ENCODE measurements at places on chromosomes 3 and 15.

DNA sequence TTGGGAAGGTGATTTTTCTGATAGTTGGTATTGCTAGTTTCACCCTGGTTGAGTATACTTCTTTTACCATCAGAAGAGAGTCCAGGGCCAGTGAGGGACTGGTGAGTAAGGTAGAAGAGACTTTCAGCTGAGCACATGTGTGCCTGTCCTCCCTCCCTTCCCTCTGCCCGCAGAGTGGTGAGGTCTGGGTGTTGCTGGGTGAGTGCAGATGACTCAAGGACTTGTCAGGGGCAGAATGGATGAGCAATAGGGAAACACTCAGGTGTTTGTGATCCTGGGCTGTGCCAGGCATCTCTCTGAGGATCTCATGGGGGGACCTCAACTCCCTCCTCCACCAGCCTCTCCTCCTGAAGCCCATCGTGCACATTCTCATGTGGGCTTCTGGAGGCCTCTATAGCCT is 76.0 kb upstream of the GSK3B start:
- no peak for DNase-seq

DNA sequence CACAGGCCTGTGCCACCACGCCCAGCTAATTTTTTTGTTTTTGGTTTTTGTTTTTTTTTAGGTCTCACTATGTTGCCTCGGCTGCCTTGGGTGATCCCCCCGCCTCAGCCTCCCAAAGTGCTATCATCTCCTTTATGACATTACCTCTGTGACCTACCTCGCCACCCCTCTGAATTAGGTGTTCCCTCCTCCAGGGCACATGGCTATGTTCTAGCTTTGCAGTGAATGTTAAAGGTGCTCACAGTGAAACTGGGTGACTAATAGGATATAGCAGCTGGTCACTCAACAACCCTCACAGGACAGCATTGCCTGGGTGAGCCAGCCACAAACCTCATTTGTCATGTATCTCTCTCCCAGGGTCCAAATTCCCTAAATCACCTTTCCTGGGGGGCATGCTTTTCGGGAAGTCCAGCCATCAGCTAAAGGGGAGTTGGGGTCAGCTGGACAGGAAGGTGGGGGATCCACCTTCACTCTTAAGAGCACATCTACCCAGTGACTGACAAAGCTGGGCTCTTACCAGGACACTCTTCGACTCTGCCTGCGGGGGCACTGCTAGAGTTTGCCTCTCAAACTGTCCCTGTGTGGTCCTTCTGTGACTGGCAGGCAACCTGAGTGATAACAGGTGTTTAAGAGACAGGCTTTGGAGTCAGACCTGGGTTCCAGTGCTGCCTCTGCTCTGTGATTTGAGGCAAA is 1.6 kb upstream of the TTLL3 start:
- no peak for DNase-seq

- DNase-seq = no peak
Observed at GRCh38 chr3:10192953-10193691, 28.4 kb downstream of the IRAK2 start.

GRCh38 chr15:95442107-95442719 is 888.3 kb upstream of the NR2F2 start:
- no peak for DNase-seq

DNA sequence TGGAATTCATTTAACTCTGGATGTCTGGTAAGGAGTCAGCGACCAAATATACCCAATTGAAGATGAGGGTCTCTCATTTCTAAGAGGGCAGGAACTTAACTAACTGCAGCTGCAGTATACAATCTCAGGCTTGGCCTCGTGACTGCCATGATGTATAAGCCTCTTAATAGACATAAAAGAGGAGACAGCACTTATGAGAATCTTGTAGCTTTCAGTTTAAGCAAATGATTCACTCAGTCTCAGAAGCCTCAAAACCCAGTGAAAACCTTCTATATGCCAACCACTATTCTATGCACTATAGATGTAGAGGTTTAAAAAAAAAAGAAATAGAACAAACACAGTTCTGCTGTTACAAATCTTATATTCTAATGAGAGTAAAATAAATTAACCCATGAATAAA is 513.9 kb downstream of the TBL1XR1 start:
- no peak for DNase-seq

- no peak for DNase-seq
Observed at GRCh38 chr15:74817370-74817737, 4.7 kb downstream of the LMAN1L start.

GRCh38 chr15:20645956-20646355 is 104.4 kb upstream of the GOLGA6L6 start:
- DNase-seq = no peak

DNA sequence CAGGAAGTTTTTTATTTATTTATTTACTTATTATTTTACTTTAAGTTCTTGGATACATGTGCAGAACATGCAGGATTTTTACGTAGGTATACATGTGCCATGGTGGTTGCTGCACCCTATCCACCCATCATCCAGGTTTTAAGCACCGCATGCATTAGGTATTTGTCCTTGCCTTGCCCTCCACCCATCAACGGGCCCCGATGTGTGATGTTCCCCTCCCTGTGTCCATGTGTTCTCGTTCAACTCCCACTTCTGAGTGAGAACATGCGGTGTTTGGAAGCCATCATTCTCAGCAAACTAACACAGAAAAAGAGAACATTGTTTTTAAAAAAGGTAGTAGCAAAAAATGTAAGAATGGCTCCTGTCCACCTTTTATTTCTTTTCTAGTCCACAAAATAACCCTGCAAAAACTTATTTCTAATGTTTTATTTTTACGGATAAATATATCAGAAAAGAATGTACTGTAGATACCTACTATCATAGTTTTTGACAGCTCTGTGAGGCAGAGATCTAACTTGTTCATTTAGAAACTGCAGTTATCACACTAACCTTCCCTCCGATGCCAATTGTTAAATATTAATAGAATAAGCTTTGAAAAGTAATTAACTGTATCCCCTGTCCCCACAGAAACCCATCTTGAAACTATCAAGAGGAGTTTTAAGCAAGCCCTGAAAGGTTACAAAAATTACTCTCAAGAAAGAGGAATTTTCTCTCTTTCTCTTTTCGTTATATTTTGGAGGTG is 189.2 kb downstream of the LPP start:
- no peak for DNase-seq

DNA sequence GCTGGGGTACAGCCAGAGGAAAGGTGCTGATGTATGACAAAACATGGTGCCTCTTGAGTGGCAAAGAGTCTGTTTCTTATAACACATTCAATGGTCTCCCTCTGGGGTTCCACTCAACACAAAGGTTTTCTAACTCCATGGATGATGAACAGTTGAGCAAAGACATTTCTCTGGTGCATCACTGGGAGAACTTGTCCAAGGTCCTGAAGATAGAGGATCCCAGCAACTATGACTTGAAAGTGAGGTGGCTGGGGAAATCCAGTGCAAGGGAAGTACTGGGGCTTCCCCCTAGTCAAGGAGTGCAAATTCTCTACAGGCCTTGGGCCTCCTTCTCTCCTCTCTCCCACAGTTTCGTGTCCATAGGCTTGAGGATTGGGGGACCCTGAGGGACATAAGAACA is 431.1 kb downstream of the WDR72 start:
- DNase-seq = no peak

- peak; percentile 94 for DNase-seq
Observed at GRCh38 chr15:70111203-70112073, 13.7 kb upstream of the TLE3 start.

DNA sequence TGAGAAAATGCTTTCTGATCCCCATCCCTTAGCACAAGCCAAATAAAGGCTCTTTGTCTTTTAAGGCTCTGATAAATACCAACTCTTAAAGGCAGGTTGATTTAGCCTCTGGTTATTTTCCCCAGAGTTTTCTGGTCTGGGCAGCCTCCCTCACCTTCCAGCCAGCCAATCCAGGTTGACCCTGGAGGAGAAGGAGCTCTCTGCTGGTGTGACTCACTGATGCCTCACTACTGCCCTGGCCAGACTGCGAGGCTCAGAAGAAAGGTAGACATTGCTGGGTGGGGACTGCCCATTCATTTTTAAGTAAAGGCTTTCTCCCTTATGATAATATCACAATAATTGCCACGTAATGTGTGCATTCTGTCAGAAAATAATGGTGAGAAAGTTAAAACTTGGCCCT is 37.1 kb downstream of the SLCO3A1 start:
- DNase-seq = no peak

DNA sequence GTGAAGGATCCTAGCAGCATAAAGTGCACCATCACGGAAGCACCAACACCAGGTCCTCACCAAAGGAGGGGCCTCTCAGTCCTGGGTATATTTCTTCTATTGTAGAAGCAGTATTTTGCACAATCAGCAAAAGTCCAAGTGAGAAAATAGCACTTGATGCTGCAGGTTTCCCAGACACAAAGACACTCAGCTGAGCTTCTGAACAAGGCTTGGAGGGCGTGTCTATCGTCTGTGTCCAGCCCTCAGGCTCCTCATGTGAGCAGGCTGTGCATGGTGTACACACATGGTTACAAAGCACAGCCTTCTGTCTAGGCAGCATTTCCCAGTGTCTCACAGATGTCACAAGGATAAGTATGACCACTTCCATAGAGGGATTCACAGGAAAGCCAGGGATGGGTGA is 98.3 kb upstream of the SPATA12 start:
- DNase-seq = no peak

- no peak for DNase-seq
Observed at GRCh38 chr3:128997486-128998133, 3.5 kb upstream of the EFCC1 start.

- no peak for DNase-seq
Observed at GRCh38 chr15:58427987-58428386, 3.8 kb upstream of the LIPC start.

GRCh38 chr3:113485161-113485609 is 29.8 kb downstream of the SPICE1 start:
- no peak for DNase-seq

- DNase-seq = no peak
Observed at GRCh38 chr15:58228718-58229117, 90.5 kb downstream of the AQP9 start.

DNA sequence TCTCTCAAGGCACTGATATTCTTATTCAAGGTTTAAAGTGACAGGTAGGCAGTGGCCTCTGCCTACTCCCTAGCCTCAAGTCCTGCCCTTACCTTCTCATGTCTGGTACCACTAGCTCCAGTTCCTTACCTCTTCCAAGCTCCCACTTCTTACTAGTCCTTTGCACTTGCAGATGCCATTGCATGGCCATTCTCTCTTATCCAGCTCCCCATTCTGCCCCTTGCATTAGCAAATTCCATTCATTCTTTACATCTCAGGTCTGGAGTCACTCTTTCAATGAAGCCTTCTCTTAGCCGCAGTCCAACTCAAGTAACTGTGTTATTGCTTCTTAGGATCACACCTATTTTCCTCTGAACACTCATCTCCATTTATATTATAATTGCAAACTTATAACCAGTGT is 807.1 kb downstream of the EDEM1 start:
- DNase-seq = no peak

DNA sequence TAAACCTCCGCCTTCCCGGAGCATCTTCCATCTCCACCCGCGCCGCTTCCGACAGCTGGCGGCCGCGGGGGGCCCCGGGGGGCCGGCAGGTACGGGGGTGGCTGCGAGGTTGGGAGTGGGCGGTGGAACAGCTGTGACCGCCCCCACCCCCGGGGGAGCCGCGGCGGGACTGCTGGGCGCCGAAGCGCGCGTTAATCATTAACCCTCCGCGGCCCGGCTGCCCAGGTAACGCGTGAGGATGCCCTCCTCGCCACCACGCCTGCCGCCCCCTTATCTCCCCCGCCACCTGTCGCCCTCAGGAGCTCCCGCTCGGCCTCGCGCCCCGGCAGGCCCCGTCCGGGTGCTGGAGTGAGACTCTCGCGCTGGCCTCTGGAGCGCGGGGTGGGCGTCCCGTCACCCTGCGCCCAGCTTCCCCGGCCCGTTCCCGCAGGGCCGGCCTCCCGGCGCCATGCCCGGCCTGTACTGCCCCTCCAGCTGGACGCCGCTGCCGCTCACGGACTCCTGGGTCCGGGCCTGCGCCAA is 757 bp downstream of the VWA5B2 start:
- no peak for DNase-seq

GRCh38 chr3:173588556-173588955 is 191.0 kb downstream of the NLGN1 start:
- no peak for DNase-seq

DNA sequence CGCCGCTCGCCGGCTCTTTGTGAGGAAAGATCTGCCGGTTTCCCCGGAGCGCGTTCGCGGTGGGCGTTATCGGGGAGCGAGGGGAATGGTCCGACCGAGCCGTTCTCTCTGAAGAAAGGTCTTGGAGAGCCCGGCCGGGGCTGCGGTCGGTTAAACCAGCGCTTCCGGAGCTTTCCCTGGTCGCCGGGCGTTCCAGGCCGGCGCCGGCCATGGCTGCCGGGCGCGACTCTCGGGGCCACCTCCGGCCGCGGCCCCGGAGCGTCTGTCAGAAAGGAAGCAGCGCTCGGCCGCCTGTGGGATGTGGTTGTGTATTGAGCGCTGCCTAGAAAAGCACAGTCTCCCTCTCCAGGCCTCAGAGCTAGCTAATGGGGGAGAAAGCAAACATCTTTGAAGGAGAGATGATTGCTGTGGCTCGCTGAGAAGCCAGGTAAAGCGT is 731 bp downstream of the FYTTD1 start:
- DNase-seq = peak; percentile 57

GRCh38 chr15:96849271-96849900 is 518.9 kb downstream of the NR2F2 start:
- DNase-seq = no peak

- DNase-seq = no peak
Observed at GRCh38 chr3:28326458-28326926, 22.0 kb upstream of the ZCWPW2 start.

- DNase-seq = peak; percentile 71
Observed at GRCh38 chr3:168096210-168096652, 507 bp upstream of the GOLIM4 start.

GRCh38 chr3:190863119-190863465 is 598 bp upstream of the GMNC start:
- DNase-seq = no peak

DNA sequence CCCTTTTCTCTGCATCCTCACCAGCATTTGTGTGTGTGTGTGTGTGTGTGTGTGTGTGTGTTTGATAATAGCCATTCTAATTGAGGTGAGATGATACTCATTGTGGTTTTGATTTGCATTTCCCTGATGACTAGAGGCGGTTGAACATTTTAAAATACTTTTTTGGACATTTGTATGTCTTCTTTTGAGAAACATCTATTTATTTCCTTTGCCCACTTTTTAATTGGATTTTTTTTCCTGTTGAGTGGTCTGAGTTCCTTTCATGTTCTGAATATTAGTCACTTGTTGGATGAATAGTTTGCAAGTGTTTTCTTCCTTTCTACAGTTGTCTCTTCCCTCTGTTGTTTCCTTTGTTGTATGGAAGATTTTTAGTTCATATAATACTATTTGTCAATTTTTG is 54.3 kb upstream of the THSD4 start:
- no peak for DNase-seq

Measured in hindlimb muscle (tissue), 1 donor.